Right renal cortex interstitium (tissue), 3 donors: ENCODE measurements at places on chromosomes 7 and 10. TPM values are rescaled to one million over a fixed set of nuclear protein-coding genes. Genes with fewer than 3 reads are reported as not detected.

Gene MAP3K8
- polyA plus RNA-seq: 8.5 TPM

GRCh38 chr10:63129888-63130287 is 3.2 kb upstream of the NRBF2 start:
- DNase-seq: no peak

- DNase-seq: no peak
Measured at GRCh38 chr10:132554053-132554990, 16.7 kb downstream of the INPP5A start.

- DNase-seq: no peak
Measured at GRCh38 chr7:84700563-84701370, 486.1 kb downstream of the SEMA3D start.

- DNase-seq: no peak
Measured at GRCh38 chr7:75698358-75698757, 40.4 kb downstream of the HIP1 start.

- DNase-seq: no peak
Measured at GRCh38 chr7:149662591-149663095, 110.7 kb downstream of the ZNF467 start.

DNA sequence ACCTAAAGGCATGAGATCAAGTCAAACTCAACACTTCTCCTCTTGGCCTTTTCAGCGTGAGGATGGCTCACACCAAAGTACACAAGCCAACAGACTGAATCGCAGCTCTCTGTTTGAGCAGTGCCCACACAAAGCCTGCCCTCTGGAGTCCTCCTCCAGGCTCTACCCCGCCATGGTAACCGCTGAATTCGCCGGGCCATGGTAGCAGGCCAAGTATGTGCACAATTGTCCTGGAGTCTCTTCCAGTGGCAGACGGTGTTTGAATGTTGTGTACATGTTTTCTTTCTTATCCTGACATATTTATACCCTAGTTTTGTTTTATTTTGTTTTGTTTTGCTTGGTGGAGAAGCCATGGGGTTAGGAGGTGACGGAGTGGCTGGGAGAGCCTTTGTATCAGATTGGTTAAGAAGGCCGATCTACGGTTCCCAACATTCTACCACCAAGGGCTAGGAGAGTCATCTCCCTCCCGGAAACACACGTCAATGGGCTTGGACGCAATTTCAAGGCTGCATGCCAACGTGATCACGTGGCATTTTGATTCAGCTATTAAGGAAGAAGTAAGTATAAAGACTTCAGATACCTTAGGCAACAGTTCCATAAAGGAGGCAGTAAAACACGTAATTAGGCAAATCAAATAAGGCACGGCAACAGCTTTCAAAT is 12.1 kb upstream of the SHH start:
- DNase-seq: no peak

- no peak for DNase-seq
Measured at GRCh38 chr10:32963096-32963495, 5.1 kb upstream of the ITGB1 start.

DNA sequence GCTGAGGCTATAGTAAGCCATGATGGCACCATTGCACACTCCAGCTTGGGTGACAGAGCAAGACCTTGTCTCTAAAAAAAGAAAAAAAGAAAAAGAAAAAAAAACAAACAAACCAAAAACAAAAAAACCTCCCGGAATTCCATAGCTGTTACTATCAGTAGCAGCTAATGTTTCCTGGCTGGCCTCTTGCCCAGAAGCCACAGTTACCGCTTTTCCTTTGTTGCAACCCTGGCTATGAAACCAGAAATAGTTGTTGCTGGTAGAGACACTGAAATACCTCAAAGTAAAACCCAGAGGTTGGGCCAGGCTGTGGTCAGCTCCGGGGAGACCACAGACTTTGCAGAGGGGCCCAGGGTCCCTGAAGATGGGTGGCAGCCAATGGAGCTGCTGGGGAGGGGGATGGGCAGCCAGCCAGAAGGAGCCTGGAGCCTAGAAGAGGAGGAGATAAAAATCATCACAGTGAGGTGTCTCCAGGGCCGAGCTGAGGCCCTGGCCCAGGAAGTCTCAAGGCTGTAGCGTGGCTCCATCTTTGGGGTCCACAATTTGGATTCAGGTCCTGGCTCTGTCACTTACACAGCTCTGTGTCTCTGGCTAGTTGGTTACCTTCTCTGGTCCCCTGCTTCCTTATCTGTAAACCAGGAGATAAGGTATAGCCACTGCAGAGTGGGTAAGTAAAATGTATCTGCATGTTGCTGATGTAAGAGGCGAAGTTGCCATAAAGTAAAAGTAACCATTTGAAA is 3.4 kb upstream of the CHST12 start:
- DNase-seq: peak; percentile 53

GRCh38 chr7:157816526-157817250 is 479.9 kb downstream of the DNAJB6 start:
- no peak for DNase-seq

- DNase-seq: no peak
Measured at GRCh38 chr7:74002474-74003017, 25.4 kb upstream of the ELN start.
